ENCODE measurements at places on chromosomes 7 and 10. TPM values are rescaled to one million over a fixed set of nuclear protein-coding genes. Genes with fewer than 3 reads are reported as not detected.

The TDRD1 gene
- total RNA-seq = 0.78 TPM

The ZDHHC6 gene
- 12.2 TPM for total RNA-seq

The IGFBP1 gene
- 0.99 TPM for total RNA-seq

The HKDC1 gene
- total RNA-seq = 6.7 TPM

GRCh38 chr10:89242840-89243568, 8.6 kb downstream of the LIPA start:
- peaks cover 3% of the 10 kb centered on the region for H3K36me3 ChIP-seq
- H3K27ac ChIP-seq = peak overlapping the region; percentile 12
- no peaks in the 10 kb centered on the region for H3K27me3 ChIP-seq
- H3K4me1 ChIP-seq = no peaks in the 10 kb centered on the region
- no peak for DNase-seq

GRCh38 chr7:106054156-106054910, 57.8 kb downstream of the SYPL1 start:
- H3K27ac ChIP-seq = no peak overlapping the region
- no peak for DNase-seq
- no peaks in the 10 kb centered on the region for H3K27me3 ChIP-seq
- H3K36me3 ChIP-seq = no peaks in the 10 kb centered on the region
- H3K4me1 ChIP-seq = peaks cover 22% of the 10 kb centered on the region

DNA sequence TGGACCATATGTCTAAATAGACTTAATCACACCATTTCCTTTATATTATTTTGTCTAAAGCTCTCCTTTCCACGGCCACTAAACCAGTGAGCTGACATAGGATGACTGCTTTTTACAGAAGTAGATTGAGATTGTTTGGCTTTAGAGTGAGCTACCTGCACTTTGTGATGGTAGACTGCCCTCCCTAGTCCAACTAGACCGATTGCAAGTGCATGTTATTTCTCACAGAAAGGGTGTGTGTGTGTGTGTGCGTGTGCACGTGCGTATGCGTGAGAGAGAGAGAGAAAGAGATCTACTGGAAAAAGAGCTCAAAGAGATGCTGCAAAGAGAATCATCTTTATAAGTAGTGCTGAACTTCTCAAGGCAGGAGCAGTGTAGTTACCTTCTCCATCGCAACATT, 60.7 kb downstream of the VCL start:
- no peaks in the 10 kb centered on the region for H3K36me3 ChIP-seq
- no peaks in the 10 kb centered on the region for H3K27me3 ChIP-seq
- no peak overlapping the region for H3K4me3 ChIP-seq
- peak; percentile 53 for DNase-seq
- peaks cover 34% of the 10 kb centered on the region for H3K4me1 ChIP-seq

GRCh38 chr7:2445898-2446555, 30.2 kb downstream of the GRIFIN start:
- no peak for DNase-seq
- H3K4me3 ChIP-seq = no peak overlapping the region
- H3K4me1 ChIP-seq = peaks cover 6% of the 10 kb centered on the region
- no peaks in the 10 kb centered on the region for H3K27me3 ChIP-seq
- no peak overlapping the region for H3K27ac ChIP-seq
- H3K36me3 ChIP-seq = no peaks in the 10 kb centered on the region

DNA sequence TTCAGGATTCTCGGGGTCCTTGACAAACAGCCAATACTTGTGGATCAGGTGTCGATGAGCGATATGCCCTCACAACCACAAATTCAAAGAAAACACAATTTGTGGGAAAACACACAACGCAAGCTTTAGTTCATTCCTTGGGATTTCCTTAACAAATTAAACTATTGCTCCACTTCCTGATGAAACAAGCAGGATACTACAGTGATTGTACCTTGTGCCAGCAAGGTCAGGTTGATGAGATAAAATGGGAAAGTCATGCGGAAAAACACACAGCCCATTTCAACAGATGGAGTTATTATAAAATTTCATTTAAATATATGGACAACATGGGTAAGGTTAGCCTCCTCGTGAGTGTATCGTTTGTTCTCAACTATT, 8.8 kb upstream of the RHOBTB1 start:
- H3K27me3 ChIP-seq = no peaks in the 10 kb centered on the region
- no peaks in the 10 kb centered on the region for H3K36me3 ChIP-seq
- H3K27ac ChIP-seq = peak overlapping the region; percentile 49
- H3K4me1 ChIP-seq = peaks cover 19% of the 10 kb centered on the region

DNA sequence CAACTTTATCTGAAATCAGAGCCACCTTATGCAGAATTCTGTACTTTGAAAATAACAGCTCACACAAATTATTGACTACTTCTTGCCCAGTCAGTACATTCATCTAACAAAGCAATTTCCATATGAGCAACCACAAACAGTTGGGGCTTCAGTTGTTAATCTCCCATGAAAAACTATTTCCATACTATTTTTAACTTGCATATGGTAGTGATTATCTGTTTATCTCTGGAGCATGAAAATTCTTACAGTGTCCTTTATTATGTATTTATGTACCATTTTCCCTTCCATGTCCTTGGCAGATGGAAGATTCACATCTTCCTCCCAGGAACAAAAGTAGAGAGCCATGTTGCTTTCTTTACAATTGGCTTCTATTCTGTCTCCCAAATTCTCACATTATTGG, 285.7 kb downstream of the CRPPA start:
- no peaks in the 10 kb centered on the region for H3K36me3 ChIP-seq
- no peak for DNase-seq
- H3K4me1 ChIP-seq = no peaks in the 10 kb centered on the region

GRCh38 chr10:3277566-3277965, 105.0 kb upstream of the PITRM1 start:
- H3K4me3 ChIP-seq = no peak overlapping the region
- DNase-seq = no peak
- no peak overlapping the region for H3K27ac ChIP-seq
- no peaks in the 10 kb centered on the region for H3K27me3 ChIP-seq
- H3K36me3 ChIP-seq = no peaks in the 10 kb centered on the region

- peaks cover 69% of the 10 kb centered on the region for H3K4me1 ChIP-seq
- no peak overlapping the region for H3K4me3 ChIP-seq
- H3K27me3 ChIP-seq = no peaks in the 10 kb centered on the region
- no peak for DNase-seq
- no peak overlapping the region for H3K27ac ChIP-seq
Observed at GRCh38 chr10:59873896-59874295, 32.5 kb downstream of the CCDC6 start.

DNA sequence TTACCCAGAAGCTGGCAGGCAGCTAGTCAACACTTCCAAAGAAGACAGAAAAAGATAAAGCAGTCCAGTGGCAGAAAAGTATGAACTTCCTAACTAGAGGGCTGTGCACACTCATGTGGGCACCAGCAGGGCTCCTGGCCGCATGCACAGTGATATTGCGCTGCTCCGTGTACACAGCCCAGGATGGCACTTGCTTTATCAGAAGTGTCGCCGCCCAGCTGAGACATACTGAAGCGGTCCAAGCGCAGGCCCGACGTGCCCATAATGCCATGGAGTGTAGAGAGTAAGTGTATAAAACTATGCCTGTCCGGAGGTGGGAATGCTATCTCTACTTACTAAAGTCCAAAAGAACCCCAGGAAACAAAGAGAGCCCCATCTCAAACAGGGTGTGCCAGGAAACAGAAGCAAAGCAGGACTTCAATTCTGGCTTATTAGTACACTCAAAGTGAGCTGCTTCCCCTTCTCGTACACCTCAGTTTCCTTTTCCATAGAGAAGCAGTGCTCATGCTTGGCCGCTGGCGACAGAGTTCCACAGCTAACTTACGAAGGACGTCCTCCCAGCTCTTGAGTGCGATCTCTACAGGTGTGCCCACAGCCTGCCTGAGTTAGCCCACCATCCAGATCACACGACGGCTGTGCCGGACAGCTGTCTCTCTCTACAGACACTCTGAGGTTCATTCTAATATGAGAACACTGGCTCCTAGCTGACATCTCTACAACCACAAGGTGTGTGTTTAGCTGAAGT, 234.3 kb downstream of the COBL start:
- peaks cover 11% of the 10 kb centered on the region for H3K4me1 ChIP-seq
- H3K36me3 ChIP-seq = no peaks in the 10 kb centered on the region
- no peak for DNase-seq
- H3K4me3 ChIP-seq = no peak overlapping the region
- H3K27ac ChIP-seq = no peak overlapping the region
- no peaks in the 10 kb centered on the region for H3K27me3 ChIP-seq

- peaks cover 20% of the 10 kb centered on the region for H3K4me1 ChIP-seq
- H3K27ac ChIP-seq = no peak overlapping the region
- no peaks in the 10 kb centered on the region for H3K27me3 ChIP-seq
- no peak overlapping the region for H3K4me3 ChIP-seq
- no peak for DNase-seq
Observed at GRCh38 chr7:129774871-129775694, 163.6 kb downstream of the NRF1 start.

DNA sequence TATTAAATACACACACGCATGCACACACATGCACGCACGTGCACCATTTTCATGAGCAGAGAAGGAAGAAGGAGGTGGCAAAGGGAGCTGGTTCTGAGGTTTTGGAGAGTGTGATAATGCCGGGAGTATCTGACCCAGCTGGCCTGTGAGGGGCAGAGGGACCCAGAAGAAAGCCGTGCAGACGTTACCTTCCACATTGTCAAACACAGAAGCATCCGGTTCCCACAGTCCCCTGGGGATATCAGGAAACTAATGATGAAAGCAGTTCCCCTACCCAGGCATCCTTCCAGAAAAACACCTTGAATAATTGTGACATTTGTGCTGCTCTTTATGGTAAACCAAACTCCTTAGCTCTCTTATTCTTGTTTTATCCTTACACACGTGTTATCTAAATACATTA, 85.7 kb upstream of the FAM180A start:
- no peak overlapping the region for H3K27ac ChIP-seq
- H3K27me3 ChIP-seq = no peaks in the 10 kb centered on the region
- H3K4me3 ChIP-seq = no peak overlapping the region
- H3K36me3 ChIP-seq = no peaks in the 10 kb centered on the region
- DNase-seq = no peak
- no peaks in the 10 kb centered on the region for H3K4me1 ChIP-seq

DNA sequence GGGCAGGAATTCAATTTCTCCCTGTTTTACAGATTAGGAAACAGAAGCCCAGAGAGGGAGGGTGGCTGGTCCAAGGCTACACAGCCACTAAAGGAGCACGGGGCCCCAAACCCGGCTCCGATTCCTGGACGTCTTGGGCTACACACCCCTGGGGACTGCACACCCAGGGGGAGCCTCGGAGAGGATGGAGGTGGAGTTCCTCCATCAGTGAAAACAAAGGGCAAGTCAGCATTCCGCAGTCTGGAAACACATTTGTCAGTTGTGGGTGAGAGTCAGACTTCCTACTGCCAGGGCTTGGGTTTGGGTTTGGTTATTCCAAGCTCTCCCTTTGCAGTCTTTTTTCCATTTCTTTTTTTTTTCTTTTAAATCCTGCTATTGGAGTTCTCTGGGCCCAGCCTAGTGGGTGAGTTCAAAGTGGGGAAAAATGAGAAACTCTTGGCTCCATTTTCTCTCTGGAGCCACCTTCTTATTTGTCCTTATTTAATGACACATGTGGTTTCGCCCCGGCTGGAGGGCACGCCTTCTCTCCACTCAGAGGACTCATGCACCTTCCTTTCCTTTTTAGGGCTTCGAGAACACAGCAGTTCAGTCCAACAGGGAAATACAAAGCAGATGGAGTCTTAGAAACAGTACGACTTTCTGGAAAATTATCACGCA, 59.9 kb upstream of the AQP1 start:
- no peaks in the 10 kb centered on the region for H3K27me3 ChIP-seq
- H3K36me3 ChIP-seq = no peaks in the 10 kb centered on the region
- H3K4me3 ChIP-seq = no peak overlapping the region
- peaks cover 8% of the 10 kb centered on the region for H3K4me1 ChIP-seq

DNA sequence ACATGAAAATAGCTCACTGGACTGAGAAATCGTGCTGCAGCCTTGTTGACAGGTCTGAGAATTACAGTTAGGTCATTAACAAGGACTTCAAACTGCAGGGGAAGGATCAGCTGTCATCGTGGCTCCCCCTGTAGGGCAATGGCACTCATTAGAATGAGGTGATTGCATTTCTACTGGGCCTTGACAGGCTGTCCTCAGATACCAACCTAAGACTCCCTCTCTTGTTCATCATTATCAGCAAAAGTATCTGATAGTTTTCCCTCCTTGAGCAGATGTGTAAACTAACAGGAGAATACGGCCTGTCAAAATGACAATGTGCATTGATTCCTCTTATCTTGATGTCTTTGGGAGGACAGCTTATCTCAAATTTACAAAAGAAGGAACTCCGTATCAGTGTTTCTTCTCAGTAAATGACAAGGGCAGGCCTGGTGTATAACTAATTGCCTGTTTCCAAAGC, 648.5 kb upstream of the LRRN3 start:
- H3K36me3 ChIP-seq = no peaks in the 10 kb centered on the region
- H3K4me3 ChIP-seq = no peak overlapping the region
- peak; percentile 12 for DNase-seq

DNA sequence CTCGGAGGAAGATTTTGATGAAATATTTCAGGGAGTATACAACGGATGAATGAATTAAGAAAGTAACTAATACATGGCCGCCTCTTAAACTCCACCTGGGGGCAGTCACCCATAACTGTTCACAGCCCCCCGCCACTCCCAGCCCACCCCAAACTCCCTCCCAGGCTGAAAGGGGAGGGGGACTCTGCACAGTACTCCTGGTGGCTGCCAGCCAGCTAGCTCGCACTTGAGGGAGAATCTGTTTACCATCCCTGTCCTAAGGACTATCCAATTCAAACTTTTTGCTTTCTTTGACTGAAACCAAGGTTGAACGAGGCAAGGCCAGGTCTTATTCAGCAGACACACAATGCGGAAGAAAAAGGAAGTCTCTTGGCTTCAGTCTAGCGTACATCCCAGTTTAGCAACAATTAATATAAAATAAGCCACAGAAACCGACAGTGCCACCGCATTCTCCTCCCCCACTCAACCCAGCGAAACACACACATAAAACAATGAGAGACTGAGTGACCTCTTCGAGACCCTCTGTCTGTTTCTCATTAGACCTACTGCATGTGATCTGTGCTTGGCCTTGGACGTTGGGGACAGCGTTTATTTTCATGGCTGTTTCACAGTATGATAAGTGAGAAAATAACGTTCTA, 219.5 kb downstream of the GLI3 start:
- no peak overlapping the region for H3K4me3 ChIP-seq
- no peak for DNase-seq
- H3K36me3 ChIP-seq = no peaks in the 10 kb centered on the region
- H3K4me1 ChIP-seq = peaks cover 7% of the 10 kb centered on the region
- no peaks in the 10 kb centered on the region for H3K27me3 ChIP-seq

DNA sequence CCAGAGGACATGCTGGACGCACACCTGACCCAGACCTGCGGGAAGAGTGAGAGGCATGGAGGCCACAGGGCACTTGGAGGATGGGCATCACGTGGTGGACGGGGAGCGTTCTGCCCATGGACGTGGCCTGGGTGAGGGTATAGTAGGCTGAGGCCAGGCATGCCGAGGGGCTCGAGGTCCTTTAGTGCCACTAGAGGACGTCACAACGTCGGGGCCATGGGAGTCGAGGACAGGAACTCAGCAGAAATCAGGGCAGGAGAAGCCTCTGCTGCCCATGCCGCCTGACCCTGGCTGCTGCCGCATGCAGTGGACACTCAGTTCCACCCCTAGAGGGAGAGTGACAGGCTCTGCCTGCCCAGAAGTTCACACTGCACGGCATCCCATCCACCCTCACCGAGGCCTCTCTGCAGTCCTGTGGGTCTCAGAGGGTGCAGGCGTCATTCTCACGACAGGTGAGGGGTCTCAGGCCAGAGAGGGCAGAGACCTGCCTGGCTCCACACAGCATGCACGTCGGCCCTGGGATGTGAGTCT, 198.7 kb downstream of the ADARB2 start:
- DNase-seq = no peak
- H3K27me3 ChIP-seq = no peaks in the 10 kb centered on the region
- H3K36me3 ChIP-seq = no peaks in the 10 kb centered on the region
- H3K27ac ChIP-seq = no peak overlapping the region
- H3K4me3 ChIP-seq = no peak overlapping the region

- H3K4me3 ChIP-seq = no peak overlapping the region
- no peak for DNase-seq
Observed at GRCh38 chr7:134120405-134120804, 6.7 kb upstream of the LRGUK start.

Measured in body of pancreas (tissue), 4 donors.